ENCODE measurements at places on chromosomes 1 and 21.

- DNase-seq = no peak
Measured at GRCh38 chr1:31866450-31867032, 50.7 kb upstream of the SPOCD1 start.

DNA sequence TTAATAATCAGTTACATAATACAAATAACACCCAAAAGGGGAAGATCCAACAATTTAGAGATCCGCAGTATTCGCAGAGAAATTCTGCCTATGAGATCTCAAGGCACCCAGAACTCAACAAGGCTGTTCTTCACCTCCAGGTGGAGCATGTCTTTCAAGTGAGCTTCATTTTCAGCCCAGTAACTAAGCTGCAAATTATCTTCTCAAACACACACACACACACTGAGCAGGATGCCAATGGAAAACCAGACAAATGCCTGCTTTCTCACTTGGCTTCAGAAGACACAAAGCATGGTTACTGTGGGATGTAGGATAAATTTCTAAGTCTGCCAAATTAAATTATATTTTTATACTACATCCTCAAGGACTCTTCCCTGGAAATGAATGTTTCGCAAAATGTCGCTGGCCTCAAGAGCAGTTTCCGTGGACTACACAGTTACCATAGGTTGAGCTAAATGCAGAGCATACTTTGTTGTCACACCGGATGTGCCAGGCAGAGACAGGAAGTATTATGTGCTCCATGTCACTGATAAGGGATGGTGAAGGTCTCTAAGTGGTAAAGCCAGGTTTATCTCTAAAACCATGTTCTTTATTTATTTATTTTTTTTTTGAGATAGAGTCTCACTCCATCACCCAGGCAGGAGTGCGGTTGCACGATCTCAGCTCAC is 30.3 kb downstream of the UBR4 start:
- DNase-seq = no peak

GRCh38 chr1:238753252-238753651 is 633.1 kb upstream of the CHRM3 start:
- no peak for DNase-seq

- DNase-seq = no peak
Measured at GRCh38 chr21:42799948-42800347, 79.4 kb downstream of the WDR4 start.

GRCh38 chr1:169339773-169340172 is 27.8 kb downstream of the NME7 start:
- no peak for DNase-seq

GRCh38 chr1:228226141-228226874 is 18.5 kb downstream of the OBSCN start:
- DNase-seq = no peak

- DNase-seq = no peak
Measured at GRCh38 chr1:238710697-238711096, 675.7 kb upstream of the CHRM3 start.

DNA sequence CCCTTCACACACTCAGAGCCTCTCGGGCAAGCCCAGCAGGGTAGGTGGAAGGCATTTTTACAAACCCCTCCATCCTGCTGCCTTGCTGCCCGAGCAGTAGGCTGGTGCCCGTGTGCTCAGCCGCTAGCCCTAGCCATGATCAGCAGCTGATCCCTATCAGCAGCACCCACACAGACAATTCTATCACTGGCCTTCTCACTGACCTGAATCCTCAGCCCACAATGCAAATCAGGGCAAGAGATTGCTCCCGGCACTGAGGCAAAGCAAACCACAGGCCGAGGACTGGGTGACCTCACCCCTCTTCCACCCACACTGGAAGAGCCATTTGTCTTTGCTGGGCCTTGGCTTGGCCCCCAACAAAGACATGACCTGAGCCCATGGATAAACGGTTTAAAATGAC is 895 bp upstream of the PDZK1 start:
- no peak for DNase-seq

DNA sequence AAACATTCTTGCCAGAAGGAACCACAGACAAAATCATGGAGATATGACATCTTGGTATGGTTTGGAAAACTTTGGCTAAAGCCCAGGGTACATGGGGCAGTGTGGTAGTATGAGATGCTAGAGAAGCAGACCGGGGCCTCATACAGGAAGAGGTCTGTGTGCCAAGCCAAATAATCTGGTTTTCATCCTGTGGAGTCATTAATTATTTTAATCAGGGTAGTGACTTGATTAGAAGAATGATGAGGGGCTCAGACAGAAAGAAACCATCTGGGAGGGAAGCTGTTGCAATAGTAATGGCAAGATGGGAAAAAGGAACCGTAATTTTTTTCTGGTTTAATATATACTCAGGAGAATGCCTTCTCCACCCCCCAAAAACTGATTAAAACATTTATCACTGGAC is 318.0 kb downstream of the BRINP2 start:
- no peak for DNase-seq

GRCh38 chr1:8974551-8974950 is 28.9 kb downstream of the CA6 start:
- DNase-seq = no peak

GRCh38 chr1:112995890-112996289 is 39.9 kb upstream of the SLC16A1 start:
- no peak for DNase-seq
